HFFc6 (cell line): ENCODE measurements at places on chromosomes 4 and X.

DNA sequence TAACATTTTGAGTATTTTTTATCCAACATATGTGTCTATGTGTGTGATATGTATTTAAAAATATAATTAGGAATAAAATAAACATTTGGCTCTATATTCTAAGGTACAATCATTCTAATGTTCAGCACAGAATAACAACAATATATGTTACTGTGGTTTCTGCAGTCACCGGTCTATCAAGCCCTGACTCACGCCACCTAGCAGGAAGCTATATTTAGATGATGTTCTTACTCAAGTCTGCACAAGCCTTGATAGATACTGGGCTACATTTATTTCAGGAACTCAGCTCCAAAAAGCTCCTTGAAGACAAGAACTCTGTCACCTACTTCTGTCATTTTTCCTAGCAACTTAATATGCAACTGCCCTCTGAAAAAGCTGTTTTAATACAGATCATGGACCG lies 152.0 kb upstream of the FTHL17 start:
- peak; percentile 52 for DNase-seq

DNA sequence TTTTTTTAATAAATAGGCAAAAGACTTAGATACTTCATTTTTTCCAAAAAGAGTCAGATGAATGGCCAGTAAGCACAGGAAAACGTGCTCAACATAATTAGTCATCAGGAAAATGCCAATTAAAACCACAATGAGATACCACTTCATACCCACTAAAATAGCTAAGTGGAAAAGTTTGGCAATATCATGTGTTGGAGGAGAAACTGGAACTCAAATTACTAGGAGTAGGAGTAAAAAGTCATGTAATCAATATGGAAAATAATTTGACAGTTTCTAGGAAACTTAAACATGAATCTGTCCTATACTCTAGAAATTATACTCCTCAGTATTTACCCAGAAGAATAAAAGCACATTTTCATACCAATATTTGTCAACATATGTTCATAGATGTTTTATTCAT lies 449.8 kb downstream of the INPP4B start:
- peak; percentile 66 for DNase-seq

DNA sequence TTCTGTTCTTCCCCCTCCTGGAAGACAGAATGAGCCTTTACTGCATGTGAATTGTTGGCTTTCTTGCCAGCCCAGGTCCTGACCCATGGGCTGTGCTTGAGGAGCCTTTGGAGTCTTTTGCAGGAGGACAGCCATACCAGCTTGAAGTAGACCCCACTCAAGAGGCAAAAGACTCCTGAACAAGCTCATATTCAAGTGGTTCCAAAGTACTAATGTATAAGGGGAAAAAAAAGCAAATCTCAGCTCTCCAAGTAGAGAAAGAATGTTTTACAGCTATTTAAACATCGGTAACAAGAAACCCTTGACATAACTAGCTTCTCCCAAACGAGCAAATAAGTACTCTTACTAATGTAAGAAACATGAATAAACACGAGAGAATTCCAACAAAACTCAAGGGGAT lies 174.9 kb upstream of the MXRA5 start:
- DNase-seq, result peak; percentile 20

GRCh38 chrX:106670631-106671030 lies 55.9 kb upstream of the RNF128 start:
- peak; percentile 13 for DNase-seq

GRCh38 chr4:107888237-107888636 lies 43.1 kb upstream of the CYP2U1 start:
- no peak for DNase-seq

- DNase-seq, result peak; percentile 88
Observed at GRCh38 chr4:7903791-7904516, 35.7 kb downstream of the AFAP1 start.

DNA sequence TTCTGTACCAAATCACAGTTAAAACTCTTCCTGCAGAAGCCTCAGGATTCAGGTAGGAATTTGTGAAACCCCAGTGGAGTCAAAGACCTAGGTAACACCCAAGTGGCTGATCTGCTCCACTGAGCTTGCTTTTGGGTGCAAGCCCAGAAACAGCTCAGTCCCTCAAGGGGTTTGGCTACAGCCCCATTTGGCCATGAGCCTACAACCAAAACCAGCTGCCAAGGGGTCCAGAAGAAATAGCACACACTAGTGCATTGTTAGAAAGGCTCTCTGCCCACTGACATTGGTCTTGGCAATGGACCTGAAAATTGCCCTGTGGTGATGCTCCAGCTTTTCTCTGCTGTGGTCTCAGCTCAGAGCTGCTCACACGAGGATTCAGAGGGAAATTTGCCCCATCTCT lies 577.4 kb upstream of the INTU start:
- no peak for DNase-seq

DNA sequence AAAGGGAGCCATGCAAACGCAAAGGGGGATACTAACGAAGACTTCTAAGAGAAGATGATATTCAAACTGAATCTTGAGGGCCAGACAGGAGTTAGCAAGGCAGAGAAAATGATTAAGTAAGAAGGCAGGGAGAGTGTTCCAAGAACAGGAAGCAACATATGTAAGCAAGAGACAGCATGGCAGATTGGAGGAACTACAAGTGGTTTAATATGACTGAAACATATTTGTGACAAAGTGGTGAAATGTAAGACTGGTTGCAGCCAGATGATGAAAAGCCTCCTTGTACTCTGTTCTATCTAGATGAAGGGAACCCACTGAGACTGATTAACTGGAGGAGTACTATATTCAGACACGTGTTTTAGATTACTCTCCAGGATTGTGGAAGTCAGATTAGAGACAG lies 116.6 kb upstream of the DIAPH2 start:
- no peak for DNase-seq

DNA sequence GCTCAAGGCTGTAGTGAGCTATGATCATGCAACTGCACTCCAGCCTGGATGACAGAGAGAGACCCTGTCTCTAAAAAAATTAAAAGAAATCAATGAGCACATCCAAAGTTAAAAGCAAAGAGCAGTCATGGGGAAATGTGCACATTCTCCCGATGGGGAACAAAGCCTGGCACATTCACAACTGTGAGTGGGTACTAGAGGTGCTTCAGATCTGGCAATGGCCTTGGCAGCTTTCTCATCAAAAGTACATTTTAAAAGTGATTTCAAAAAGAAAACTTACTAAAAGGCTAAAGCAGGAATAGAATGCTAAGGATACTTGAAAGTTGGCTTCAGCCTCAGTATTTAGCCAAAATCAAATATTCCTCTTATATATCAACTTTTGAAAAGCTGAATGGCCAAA lies 145.9 kb upstream of the MAOA start:
- DNase-seq, result no peak

DNA sequence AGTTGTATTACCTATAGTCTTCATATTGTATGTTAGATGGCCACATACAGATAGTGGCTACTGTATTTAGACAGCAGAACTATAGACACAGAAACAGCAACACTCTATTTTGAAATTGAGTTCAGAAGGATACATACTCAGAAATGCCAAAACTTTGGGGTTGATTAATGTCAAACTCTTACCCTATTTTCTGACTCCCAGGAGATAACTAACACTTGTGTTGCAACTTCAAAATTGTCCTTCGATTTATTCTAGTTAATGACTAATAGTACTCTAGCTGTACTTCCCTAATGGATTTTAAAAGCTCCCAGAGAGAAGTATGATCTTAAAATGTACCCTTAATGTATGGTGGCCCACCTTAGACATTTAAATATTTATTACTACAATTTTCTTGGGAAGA lies 229.9 kb upstream of the UGT8 start:
- DNase-seq, result no peak

GRCh38 chrX:118974088-118974907 lies at the start of gene LONRF3:
LONRF3 (plus strand) TSS chrX:118974618; CDS start chrX:118974781, 163 bp downstream.
- DNase-seq, result peak; percentile 3

- DNase-seq, result no peak
Observed at GRCh38 chr4:68865188-68865638, 49.4 kb downstream of the UGT2B10 start.

GRCh38 chr4:6740347-6740746 lies 24.4 kb downstream of the BLOC1S4 start:
- DNase-seq, result no peak

DNA sequence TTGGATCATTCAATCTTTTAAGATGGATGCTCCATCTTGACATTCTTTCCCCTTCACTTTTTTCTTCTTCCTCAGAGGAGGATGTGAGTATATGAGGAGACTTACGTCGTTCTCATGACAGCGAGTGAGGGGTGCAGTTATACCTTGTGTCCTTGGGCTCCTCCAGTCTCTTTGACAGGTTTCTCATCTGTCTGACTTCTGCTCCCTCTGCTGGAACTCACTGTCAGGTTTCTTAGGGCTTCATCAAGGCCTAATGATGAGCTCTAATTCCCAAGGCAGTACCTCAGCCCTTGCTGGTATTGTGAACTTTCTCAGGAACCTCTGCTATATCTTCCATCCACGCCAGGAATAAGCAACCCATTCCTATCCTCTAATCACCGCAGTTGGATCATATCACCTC lies 237.8 kb upstream of the ADGRL3 start:
- DNase-seq, result no peak

DNA sequence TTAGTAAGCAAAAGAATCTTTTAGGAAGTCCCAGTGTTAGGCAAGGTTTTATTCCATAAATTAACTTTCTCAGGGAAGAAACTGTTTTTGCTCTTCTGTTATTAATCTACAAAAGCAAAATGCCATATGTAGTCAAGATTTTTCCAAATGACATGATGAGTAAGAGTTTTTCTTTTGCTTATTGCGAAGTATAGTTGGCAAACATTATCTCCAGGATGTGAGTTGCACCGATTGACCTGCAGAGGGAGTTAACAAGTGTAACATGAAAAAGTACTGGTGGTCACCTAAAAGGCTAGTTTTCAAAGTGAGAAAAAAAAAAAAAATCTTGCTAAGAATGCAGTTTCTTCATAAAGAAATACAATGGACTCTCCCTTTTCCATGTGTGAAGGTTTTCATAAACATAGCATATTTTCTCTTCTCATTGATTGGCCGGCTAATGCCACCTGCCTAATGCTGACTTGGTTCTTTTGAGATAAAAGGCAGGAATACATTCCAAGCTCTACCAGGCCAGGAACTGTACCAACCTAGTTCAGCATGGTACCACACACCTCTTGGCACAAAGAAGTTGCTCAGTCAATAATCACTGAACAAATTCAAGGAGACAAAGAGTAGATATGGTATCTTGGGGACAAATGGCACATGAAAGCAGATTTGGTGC lies 100.2 kb downstream of the LNX1 start:
- peak; percentile 82 for DNase-seq

- DNase-seq, result no peak
Observed at GRCh38 chr4:24932515-24933225, 19.8 kb upstream of the CCDC149 start.

DNA sequence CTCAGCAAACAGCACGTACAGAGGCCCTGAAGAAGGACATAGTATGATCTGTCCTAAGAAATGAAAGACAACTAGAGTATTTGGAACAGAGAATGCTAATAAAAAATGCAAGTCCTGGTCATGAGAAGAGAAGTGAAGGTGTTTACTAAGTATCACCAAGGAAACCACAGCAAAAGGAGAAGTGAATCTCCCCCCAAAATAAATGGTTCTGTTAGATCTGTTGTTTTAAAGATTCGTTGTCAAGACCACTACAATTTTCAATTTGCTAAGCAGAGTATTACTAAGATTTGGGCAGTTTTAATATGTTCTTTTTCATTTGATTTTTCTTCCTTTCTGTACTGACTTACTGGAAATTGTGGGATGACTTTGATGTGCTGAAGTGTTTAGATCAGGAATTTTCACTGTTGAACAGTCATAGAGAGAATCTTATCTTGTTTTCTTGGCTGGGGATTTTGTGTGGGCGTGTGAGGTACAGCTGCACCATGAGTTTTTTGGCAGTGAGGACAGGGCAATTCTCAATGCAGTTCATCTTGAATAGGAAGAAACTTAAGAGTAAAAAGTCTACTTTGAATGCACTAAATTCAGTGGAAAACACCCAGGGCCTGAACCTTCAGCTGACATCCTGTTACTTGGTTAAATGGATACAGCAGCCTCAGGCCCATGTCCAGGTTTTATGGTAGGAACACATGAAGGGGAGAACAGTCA lies 132.2 kb downstream of the STIM2 start:
- no peak for DNase-seq

DNA sequence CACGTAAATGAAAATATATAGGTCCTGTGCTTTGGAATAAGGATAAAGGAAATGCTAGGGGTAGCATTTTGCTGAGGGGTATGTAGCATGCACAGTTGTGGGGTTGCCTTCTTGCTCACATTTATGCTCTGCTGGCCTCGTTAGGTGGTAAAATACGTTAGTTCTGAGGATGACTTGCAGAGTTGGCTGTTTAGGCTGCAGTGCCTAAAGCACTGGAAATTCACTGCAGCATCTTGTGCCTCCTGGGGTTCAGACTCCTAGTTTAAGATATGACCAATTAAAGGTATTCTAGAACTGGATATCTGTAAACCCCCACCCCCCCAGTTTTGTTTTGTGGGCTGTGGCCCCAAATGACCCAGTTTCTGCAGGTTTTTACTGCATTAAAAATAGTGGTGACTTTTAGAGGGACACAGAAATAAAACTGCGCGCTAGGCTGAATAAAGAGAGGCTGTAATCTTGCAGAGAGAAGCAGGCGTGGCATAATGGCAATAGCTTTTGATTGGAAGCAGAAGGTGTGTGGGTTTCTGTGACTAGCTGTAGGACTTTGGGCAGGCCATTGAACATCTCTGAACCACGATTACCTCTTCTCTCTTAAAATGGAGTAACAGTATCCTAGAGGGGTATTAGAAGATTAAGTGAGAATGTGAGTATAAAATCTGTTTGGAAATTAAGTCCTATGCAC lies 79.3 kb downstream of the REPS2 start:
- no peak for DNase-seq

DNA sequence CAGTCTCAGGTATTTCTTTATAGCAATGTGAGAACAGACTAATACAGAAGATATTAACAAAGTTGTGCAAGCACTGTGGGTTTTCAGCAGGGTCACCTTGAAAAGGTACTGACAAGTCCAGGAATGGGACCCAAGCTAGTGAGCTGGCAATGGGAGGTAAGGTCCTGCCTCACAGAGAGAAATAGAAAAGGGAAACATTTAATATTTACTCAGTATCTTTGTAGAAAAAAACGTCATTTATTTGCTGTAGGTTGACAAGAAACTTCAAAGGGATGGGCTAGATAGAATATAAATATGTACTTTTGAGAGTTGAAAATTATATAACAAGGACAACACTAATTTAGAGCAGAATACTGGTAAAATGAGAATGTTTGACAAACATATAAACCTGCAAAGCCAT lies 89.0 kb downstream of the GPRIN3 start:
- no peak for DNase-seq

- DNase-seq, result peak; percentile 83
Observed at GRCh38 chr4:72319601-72320021, 249.4 kb downstream of the ADAMTS3 start.

DNA sequence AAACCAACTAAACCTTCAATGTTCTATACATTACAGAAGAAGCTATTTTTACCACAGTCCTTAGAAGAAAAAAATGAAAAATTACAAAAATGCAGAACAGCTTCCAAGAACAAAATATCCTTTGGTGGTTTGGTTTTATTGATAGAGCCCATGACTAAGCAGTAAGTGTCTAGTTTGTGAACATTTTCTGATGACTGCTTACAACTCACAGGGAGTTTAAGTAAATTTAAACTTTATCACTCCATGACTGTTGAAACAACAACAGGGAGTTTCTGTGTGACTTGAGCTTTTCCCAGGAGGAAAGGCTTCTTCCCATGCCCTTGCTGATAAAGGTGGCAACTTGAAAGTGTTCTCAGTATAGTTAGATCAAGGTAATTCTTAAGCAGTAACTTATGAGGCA lies 2.9 kb downstream of the PF4 start:
- peak; percentile 78 for DNase-seq

- DNase-seq, result no peak
Observed at GRCh38 chrX:123860983-123861382, 1.1 kb downstream of the XIAP start.
